HT1080 (cell line): ENCODE measurements at places on chromosomes 5 and 9. TPM values are rescaled to one million over a fixed set of nuclear protein-coding genes. Genes with fewer than 3 reads are reported as not detected.
A peak's percentile ranks its signal among the peaks of the same experiment; 100 is the strongest.

DNA sequence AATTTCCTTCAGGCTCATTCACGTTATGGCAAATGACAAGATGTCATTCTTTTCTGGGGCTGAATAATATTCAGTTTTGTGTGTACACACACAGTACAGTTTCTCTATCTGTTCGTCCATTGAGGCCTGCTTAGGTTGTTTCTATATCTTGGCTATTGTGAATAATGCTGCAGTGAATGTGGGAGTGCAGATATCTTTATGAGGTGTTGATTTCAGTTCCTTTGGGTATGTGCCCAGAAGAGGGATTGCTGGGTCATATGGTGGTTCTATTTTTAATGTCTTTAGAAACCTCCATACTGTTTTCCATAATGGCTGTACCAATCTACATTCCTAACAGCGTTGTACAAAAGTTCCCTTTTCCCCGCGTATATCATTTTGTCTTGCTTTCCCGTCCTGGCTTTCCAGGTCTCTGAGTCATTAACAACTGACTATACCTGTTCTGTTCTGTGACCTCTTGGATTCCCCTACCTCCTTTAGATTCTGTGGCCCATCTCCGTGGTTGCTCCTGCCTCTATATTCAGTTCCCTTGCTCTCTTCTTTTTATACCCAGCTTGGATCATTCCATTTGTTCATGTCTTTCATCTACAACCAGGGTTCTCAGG is 6.8 kb downstream of the SNX30 start:
- no peak for DNase-seq

DNA sequence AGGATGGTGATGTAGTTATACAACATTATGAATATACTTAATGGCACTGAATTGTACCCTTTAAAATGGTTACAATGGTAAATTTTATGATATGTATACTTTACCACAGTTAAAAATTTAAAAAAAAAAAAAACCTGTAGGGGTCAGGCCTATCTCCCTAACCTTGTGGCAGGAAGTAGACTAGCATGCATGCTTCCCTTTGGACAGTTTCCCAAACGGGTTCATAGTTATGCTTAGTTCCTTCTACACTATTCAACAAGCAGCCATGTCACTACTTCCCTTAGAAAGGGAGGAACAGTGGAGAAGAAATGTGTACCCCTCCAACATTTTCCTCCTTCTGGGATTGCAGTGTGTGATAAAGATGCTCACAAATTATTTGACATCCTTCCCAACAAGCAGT is 32.5 kb downstream of the IDNK start:
- DNase-seq, result no peak

GRCh38 chr9:29796291-29796952 is 2223.1 kb upstream of the C9orf72 start:
- no peak for DNase-seq

DNA sequence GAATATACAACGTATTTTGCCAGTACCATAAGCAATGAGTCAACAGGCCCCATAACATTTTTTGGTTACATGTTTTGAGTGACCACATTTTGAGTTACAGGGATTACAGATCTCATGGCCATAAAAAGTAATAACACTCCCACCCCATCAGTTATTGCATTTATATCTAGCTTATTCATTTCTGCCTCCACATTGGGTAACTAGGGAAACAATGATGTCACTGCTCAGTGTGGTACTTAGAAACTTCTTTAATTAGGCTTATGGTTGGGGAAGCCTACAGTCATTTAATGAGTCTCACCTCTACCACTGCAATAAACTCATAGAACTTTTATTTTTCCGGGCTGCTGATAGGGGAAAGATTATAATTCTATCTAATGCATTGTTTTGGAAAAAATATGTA is 39.9 kb upstream of the SMIM15 start:
- no peak for DNase-seq

GRCh38 chr5:54148067-54148845 is 162.1 kb downstream of the ARL15 start:
- DNase-seq, result no peak

DNA sequence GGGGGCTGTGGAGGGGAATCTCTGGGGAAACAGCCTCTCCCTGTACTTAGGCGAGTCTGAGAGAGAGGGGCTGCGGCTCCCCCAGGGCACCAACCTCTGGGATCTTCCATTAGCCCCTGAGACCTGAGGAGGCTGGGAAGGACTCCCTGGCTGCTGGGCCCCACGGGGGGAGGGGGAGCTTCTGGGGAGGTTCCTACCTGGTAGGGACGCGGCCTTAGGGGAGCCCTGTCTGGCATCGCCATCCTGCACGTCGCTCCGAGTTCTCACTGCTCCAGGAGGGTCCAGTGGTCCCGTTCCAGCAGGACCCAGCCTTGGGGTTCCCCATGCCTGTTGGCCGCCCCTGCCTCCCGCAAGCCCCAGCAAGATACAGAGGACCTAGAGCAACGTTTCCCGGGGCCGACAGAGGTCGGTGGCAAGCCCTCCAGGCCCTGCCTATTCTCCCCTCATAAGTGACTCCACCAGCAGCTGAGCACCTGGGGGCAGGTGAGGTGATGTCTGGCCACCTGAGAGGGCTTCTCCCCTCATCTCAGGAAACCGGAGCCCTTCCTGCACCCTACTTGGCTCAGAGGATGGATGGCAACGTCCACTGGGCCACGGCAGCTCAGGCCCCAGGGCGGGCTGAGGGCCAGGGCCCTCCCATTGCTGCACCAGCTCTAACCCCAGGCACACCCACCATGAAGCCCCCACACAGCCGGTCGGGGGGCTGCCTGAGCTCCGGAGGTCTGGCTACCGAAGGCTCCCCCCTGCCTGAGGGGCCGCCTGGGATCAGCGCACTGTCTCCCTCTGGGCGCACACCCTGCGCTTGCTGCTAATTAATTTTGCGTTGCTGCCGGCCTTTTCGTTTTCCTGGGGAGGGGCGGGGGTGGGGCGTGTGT is 22.5 kb downstream of the TPPP start:
- DNase-seq, result no peak

GRCh38 chr9:35517131-35517530 is 27.2 kb downstream of the RUSC2 start:
- peak; percentile 58 for DNase-seq

- no peak for DNase-seq
Measured at GRCh38 chr9:109640580-109641371, 139.2 kb upstream of the PALM2AKAP2 start.

- peak; percentile 58 for DNase-seq
Measured at GRCh38 chr9:63816751-63817621, 1468.0 kb downstream of the FOXD4L5 start.

DNA sequence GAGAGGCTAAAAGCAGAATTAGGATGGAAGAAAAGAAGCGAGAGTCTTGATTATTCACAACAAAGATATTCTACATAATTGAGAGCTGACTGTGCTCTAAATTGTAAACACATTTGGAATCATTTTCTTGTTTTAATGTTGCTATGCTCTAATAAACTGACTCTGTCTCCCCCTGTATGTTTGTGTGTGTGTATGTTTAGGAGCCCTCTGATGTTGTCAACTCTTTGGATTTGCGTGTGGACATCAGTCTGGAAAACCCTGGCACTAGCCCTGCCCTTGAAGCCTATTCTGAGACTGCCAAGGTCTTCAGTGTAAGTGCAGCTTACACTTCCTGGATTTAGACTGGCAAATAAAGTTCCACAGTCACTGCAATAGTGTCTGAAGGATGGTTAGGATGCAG is 37.8 kb downstream of the MOCS2 start:
- DNase-seq, result no peak

- DNase-seq, result no peak
Measured at GRCh38 chr9:76049341-76049740, 158.9 kb downstream of the PCSK5 start.

DNA sequence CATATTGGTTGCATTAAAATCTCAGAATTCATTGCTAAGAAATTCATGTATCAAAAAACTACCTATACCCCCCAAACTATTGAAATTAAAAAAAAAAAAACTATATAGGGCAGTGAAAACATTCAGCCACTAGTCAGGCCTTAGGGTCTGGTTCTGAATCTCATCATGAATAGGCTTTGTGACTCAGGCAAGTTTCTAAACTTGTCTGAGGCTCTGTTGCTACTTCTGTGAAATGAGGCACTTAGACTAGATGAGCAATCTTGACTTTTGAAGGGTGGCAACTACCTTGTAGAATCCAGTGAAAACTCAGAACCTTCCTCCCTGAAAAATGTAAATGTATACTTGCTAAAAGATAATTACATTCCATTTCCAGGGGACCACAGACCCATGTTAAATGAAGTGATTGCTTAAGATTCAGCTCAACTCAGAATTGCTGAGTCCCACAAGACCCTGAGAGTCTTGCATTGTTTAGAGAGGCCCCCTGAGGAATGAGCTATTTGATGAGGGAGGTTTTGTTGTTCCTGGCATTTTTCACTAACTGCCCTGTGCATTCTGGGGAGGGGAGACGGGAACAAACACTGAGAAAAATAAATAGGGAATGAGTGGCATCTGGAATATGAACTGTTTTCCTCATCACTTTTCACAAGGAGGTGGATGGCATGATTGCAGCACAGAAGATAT is 29.5 kb downstream of the RAI14 start:
- peak; percentile 62 for DNase-seq

DNA sequence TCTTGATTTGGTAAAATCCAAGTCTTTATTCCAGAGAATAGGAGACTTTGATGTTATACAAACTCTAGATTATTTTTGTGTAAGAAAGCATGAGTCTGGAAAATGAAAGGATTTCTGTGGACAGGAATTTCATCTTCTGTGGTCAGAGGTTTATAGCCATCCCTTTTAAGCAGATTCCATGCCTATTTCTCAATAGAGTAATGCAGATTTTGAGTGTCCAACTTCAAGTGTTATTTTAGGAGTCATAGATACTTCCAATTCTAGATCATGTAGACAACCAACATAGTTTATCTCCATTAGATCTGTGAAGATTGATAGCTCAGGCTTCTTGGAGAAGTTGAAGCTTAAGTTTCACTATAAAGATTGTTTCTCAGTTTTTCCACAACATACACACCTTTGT is 379.7 kb downstream of the PSAT1 start:
- peak; percentile 24 for DNase-seq

RASGEF1C gene
- total RNA-seq, result not detected in 2 replicates

FRRS1L gene
- total RNA-seq, result not detected in 2 replicates

CDX1 gene
- total RNA-seq, result not detected in 2 replicates
